ENCODE measurements at places on chromosomes 12 and 14.

DNA sequence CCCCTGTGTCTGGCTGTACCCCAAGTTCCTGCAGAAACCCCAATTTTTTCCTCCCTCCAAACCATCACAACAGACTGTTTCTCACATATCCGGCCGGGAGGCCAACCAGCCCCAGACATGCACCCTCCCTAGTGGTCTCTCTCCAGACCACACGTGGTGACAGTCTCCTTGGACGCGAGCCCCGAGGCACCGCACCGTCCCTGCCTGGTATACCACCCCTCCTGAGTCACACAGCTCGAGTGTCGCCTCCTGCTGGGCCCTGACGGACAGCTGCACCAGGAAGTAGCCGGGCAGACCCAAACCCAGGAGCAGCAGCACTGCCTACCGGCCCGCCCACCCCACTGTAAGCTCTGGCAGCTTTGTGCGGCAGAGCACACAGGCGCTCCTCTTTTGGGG is 97.4 kb downstream of the RFLNA start:
- DNase-seq: peak; percentile 42

DNA sequence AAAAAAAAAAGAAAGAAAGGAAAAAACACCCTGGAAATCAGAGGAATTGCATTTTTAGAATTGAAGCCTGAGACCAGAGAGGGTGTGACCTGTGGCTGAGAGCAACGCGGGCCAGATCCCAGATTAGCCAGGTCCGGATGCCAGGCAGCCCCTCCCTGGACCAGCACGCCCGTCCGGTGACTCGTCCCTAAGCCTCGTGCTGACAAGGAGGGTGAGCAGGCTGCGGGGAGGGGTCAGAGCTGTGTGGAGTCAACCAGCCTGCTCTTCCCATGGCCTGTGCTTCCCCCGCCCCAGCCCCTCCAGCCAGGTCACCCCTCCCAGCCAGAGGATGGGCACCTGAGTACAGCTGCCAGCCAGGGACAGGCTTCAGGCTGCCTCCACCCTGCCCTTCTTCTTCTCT is 4.2 kb upstream of the KLC1 start:
- peak; percentile 54 for DNase-seq

GRCh38 chr12:45260104-45260815 is 44.4 kb downstream of the ANO6 start:
- peak; percentile 61 for DNase-seq

DNA sequence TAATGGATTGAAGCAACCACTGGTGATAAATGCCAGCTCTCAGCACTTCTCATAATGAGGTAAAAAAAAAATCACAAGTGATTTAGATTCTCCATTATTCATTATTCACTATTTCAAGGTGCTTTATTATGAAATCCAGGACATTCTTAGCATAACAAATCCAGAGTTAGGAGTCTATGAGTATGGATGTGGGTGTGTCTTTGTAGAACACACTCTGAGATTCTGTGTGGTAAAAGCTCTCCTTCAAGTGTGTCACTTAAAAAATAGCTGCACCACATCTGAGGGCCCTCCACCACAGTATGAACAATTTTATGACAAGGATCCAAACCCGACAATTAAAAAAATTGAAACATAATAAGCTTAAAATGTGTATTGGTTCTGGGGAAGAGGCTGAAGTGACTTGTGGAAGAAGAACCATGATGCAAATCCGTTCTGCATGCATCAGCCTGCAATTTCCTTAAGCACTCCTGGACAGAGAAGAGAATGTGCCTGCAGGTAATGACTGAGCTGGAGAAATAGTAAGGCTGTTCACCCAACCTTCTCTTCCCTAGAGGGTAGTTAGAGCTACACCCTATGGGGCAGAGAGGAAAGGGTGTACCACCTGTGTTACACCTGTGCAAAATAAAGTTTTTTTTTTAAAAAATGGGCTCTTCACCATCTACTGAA is 488.5 kb upstream of the MGAT4C start:
- no peak for DNase-seq

DNA sequence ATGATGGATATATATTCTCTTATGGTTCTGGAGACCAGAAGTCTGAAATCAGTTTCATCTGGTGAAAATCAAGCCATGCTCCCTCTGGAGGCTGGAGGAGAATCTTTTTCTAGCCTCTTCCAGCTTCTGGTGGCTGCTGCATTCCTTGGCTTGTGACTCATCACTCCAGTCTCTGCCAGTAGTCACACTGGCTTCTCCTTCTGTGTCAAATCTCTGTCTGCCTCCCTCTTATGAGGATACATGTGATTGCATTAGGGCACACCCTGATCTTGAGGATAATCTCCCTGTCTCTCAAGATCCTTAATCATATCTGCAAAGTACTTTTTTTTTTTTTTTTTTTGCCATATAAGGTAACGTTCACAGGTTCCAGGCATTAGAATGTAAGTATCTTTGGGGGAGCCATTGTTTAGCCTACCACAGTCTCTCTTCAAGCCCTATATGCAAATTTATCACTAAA is 17.7 kb downstream of the DNAL1 start:
- no peak for DNase-seq

GRCh38 chr12:57905812-57906475 is 35.4 kb upstream of the ATP23 start:
- no peak for DNase-seq

GRCh38 chr12:106865683-106866082 is 90.0 kb upstream of the TMEM263 start:
- no peak for DNase-seq

DNA sequence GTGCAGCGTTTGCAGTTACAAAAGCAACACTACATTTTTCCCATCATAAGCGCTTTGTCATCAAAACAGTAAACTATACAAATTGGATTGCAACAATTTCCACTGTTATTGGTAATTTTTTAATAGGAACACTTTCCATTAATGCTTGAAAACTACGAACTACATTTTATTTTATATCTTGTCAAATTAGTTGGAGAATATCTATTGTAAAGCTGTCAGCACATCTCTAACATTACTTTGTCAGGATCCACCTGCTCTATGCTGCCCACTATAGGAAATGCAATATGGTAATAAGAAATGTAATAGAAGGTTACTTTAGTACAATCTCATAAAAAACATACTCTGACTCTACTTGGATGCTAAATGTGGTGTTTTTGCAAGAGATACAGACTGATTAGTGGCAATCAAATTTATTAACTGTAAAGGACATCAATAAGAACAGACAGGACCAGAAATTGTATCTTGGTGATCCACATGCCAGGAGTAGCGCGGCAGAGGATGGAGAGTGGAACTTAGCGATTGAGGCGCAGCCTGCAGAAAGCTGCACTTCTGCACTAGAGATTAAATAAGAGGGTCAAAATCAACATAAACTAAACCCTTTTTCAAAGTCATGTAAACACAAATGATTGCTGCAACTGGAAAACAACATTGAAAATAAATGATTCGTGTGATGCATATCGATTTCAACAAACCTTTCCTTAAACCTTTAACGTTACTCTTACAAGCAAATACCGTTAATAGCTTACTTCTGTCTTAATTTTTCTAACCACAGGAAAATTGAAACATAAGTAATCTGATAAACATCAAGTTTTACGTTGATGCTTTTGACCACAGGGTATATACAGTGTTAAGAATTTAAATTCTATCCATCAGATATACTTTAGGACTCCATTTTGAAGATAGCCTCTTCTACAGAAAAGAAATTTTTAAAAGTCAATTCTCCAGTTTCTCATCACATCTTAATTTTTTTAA is 3.6 kb upstream of the ARID2 start:
- peak; percentile 73 for DNase-seq

DNA sequence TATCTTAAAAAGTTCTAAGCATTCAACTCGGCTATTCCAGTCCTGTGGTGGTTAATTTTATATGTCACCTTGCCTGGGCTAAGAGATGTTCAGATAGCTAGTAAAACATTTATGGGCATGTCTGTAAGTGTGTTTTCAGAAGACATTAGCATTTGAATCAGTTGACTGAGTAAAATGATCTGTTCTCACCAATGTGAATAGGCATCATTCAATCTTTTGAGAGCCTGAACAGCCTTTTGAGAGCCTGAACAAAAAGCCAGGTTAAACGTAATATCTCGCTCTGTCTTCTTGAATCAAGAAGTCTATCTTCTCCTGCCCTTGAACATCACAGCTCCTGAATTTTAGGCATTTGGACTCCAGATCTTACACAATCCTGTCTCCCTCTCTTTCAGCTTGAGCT is 1266.1 kb downstream of the LRFN5 start:
- no peak for DNase-seq

DNA sequence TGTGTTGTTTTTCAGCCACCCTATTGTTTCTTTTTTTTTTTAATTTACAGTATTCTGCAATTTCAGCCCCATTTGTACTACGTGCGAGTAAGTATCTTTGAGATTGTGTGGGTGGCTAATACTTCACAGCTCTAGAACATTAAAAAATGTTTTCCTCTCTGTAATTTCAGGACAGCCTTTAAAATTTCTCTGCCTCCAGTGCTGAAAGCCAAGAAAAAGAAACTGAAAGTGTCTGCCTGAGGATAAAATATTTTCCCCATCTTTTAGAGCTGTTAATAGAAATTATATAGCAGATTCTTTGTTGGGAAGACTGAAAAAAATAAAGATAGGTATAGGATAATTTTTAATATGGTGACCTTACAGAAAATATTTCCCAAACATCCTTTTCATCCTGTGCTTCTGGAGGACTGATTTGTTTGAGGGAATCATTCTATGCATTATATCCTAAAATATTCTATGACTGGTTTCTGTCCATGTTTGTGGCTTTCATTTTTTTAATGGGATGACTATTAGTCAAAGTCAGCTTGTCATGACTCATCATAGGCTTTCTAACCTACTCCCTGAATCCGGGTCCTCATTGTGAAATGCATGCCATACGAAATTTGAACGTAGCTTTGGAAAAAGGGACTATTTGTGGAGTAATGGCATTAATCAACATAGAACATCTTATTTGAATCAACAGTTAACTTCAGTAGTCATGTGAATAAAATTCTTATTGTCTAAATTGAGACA is 10.8 kb upstream of the TCTN2 start:
- DNase-seq: no peak

- no peak for DNase-seq
These were observed 5.4 kb upstream of the DCP1B start for GRCh38 chr12:2009623-2010022.

- DNase-seq: no peak
These were observed 32.4 kb downstream of the TULP3 start for GRCh38 chr12:2923057-2923456.

GRCh38 chr12:32332446-32332845 is 66.9 kb upstream of the FGD4 start:
- DNase-seq: no peak

DNA sequence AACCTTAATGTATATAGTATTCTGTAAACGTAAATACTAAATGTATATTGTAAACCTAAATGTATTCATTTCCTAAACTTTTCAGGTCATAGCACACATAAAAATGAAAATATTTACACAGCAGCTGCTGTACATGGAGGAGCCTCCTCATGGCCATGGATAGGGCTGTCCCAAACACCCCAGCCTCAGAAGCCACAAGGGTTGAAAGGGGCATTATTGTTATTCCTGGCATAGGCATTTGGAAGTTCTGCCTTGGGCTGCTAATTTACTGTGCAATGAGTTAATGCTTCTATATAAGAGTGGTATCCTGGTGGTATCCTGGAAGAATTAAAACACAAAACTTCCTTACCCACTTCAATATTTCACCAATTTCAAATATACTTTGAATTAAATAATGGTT is 159.4 kb downstream of the SLC5A8 start:
- no peak for DNase-seq

DNA sequence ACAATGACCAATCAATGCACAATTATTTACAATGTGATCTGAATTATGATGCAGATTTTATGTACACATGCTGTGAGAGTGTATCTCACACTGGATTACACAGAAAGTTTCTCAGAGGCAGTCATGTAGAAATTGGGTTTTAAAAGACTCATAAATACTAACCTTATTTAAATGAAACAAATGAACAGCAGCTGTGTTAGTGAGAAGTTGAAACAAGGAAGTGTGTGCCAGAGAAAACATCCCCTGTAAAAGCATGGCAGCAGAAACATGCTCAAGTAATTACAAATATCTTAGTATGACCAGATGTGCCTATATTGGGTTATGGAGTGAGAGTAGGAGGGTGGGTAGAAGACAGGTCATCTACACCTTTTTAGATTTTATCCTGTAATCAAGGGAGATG is 723.7 kb downstream of the C12orf50 start:
- no peak for DNase-seq
